ENCODE measurements at places on chromosomes 16 and 17.

DNA sequence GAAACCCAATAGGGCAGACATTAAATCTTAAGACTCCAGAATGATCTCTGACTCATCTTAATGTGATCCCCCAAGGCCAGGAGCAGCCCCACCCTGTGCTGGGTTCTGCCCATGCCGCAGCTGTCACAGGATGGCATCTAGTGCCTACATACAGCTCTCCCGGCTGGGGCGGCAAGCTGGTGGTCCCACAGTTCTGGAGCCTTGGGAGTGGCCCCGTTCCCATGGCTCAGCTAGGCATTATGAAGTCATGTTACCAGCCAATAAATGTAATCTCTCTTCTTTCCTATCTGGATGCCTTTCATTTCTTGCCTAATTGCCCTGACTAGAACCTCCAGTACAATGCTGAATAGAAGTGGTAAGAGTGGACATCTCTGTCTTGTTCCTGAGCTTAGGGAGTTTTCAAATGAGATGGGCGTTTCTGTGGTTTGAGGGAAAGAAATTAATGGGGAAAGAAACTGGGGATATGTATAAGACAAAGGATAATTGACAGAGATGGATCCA, 95.7 kb upstream of the DNAH17 start:
- DNase-seq = no peak

DNA sequence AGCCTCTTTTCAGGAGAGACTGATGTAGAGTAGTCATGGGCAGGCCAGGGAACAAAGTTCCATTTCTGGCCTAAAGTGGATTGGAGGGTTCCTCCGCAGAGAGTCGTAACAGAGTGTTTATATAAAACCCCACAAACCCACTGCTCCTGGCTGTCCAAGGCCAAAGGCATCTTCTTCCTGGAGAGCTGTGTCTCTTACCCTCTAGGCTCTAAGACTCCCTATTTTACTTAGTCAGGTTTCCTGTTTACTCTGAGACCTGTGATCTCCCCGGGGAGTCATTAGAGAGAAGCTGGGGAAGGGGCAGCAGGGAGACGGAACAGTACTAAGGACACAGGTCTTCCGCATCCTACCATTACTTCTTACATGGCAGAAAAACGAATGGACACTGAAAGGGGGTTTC, 69.5 kb downstream of the HIC1 start:
- no peak for DNase-seq

- DNase-seq = no peak
Measured at GRCh38 chr17:27585153-27585681, 45.8 kb upstream of the LGALS9 start.

DNA sequence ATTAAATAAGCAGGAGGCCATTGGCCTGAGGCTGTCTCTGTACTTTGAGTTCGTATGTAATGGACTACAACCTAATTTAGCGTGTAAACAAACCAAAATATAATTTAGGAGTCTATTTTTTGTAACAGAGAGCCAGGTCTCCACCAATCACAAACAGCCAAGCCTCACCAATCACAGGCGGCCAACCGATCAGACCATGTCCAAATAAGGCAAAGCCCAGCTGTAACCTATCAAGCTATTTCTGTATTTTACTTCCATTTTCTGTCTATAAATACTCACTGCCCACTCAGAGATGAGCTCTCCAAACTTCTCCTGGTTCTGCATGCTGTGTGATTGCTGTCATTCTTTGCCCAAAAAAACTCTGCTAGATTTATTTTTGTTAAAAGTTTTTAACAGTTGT, 322.7 kb downstream of the NPIPA8 start:
- no peak for DNase-seq

- DNase-seq = no peak
Measured at GRCh38 chr17:17636272-17636885, 44.9 kb upstream of the PEMT start.

GRCh38 chr16:627454-628239, 3.1 kb upstream of the WFIKKN1 start:
- DNase-seq = no peak

DNA sequence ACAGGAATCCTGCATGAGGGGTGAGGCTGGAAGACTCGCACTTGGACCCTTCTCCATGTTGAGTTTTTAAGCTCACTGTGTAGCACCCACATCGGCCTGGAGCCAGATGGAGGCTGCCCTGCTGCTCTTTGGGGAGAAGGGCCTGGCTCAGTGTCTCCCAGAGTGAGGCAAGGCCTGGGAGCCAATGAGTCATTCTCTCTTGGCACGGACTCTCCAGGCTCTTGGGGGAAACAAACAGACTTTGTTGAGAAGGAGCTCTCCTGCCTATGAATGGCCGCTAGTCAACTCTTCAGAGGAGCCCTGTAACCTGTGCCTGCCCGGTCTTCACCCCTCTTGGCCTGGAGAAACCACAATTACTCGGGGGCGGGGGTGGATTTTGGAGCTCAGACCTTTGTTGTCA, 50.8 kb upstream of the MAF start:
- DNase-seq = peak; percentile 29

DNA sequence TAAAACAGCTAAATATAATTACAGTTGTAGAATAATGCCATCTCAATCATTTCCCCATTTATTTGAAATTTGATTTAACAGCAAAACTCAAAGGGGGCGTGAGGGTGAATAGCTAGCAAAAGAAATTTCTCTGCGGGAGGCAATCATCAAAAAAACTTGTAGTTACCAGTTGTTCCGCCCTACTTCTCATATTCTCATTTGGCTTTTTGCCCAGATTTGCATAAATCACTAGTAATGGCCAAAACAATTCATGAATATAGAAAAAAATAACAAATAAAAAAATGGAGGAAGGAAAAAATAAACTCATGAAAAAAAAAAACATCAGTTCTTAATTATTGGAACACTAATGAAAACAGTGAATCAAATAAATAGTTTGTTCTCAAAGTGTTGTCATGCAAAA, 722.6 kb upstream of the KIF2B start:
- no peak for DNase-seq

DNA sequence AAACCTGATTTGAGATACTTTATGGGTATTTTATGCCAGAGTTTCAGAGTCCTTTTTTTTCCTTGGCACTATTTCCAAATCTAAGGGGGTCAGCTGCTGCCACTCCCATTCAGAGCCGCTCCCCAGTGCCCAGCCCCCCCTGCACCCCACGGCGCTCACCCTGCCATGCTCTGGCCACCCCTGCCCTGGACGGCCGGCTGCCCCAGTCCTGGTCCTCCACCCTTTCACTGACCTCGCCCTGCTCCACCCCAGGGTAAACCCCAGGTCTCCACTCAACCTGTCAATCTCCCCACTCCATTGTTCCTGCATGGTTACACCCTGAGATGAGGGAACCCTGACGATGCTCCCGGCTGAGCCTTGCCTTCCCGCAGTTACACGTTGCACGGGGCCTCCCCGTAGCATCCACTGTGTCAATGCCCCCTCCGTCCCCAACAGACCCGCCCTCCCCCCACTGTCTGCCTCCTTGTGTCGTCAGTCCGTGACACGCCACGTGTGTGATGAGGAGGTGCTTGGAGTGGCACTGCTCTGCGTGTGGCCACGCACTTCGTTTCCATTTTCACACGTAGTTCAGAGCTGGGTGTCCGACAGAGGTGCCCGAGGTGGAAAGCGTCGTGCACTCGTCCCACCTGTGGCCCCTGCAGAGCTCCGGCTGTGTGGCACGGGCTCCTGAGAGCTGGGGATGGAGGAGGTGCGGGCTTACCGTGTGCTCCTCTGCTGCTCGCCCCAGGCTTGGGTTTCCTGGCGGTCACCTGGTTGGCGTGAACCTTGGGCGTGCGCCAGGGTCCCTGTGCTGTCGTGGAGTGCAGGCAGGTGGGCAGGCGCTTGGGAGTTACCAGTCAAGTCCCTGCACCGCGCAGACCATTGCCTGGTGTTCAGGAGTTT, 116.5 kb downstream of the BANP start:
- DNase-seq = no peak

DNA sequence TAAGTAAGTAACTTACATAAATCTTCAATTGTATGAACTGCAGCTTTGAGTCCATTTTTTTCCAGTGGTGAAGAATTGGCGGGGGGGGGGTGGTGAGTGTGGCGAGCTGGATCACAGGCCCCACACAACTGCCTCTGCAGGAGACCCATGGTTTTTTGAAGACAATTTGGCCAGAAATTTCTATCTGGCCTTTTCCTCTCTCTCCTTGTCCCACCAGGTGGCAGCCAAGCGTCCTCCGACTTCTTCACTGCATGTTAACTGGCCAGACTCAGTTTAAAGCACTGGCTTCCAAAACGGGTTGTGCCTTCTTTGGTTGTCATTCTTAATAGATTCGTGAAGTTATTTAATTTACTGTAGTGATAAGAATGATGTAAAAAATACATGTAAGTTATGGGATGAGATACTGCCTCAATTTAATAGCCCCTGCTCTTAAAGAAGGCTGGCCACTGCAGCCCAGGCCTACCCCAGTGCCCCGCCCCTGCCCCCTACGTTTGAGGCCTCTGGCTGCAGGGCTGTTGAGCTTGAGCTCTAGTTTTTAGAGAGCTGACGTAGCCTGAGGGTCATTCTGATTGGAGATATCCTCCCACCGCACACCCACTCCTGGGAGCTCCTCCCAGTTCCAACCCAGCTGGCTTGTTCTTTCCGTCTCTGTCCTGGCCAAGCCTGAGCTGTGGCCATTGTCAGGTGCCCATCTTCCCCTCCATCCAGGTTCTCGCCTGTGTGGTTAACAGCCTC, 36.4 kb downstream of the AKAP1 start:
- DNase-seq = peak; percentile 37

DNA sequence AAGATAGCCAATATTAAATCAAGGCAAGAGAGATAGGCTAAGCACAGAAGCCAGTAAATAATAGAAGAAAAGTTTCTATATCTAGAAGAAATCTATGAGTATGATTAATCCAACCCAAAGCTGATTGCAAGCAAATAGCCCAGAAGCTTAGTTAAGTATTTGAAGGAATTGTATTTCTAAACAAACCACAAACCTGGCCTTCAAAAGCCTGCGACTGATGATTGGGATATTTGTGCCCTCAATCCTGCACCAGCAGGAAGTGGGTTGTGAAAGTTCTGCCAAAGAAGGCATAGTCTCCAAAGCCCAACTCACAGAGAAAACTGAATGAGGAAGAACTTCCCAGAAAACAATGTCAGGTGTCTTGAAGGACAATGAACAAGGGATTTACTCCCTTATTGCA, 114.5 kb upstream of the C17orf78 start:
- DNase-seq = peak; percentile 72

- peak; percentile 66 for DNase-seq
Measured at GRCh38 chr16:73956587-73957494, 339.8 kb upstream of the PSMD7 start.

DNA sequence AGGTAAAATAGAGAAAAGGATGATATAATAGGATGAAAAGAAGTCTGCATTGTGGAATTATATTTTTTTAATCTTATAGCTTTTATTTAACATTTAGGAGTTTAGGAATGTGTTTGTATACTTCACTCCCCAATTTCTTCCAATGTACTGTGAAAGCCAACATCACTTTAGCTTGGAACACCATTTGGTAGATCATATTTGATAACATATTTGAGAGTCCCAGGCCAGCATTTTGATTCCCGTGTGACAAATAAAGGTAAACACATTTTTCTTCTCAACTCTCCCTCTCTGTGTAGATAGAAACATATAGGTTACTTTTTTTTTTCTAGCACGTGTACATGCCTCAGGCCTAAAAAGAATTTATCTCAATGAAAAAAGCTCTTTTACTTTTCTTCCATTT, 1551.3 kb downstream of the CDH8 start:
- DNase-seq = no peak

DNA sequence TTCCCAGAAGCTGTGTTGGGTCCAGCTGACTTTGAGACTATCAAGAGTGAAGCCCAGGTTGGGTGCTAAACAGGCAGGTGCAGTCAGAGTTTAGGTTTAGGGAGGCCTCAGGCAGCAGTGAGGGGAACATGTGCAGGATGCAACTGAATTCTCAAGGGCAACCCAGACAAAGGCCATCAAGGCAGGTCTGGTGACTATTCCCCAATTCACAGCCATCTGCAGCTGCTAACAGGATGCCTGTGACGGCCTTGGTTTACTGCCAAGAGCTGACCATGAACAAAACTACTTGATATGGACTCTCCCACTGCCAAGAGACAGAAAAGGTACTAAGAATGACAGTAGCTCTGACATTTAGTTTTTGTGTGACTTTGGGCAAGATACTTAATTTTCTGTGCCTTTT, 45.2 kb upstream of the BCAR1 start:
- DNase-seq = peak; percentile 53

GRCh38 chr16:31393056-31393455, at the start of gene ITGAD:
TSS of gene ITGAD (plus strand) at chr16:31393335. CDS start at chr16:31393361, 26 bp downstream.
- DNase-seq = no peak

DNA sequence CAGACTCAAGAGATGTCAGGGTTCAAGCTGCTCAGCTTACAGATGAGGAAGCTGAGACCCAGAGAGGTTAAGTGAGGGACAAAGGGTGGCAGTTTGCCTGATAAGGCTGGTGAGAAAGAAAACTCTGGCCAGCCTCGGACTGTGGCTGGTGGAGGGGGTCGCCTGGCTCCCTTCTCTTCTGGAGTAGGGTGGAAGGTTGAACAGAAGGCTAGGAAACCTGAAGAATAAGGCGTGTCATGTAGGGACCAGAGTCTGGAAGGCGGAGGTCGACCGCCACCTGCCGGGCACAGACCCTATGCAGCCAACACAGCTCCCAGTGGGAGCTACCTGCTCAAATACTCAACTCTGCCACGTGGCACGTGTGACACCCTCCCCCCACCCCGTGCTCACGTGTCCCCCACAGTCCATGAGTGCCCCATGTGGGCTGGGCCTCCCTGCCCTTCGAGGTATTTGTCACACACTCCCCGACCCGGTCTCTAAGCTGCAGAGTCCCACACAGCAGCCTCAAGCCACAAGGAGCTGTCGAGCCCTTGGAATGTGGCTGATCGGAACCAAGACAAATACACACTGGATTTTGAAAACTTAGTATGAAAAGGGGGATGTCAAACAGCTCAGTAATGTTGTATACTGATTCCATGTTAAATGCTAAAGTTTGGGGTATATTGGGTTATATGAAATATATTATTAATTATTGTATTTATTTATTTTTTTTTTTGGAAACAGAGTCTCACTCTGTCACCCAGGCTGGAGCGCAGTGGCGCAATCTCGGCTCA, 11.8 kb downstream of the HID1 start:
- peak; percentile 11 for DNase-seq

- peak; percentile 33 for DNase-seq
Measured at GRCh38 chr17:46758614-46759013, 59.9 kb downstream of the WNT3 start.

DNA sequence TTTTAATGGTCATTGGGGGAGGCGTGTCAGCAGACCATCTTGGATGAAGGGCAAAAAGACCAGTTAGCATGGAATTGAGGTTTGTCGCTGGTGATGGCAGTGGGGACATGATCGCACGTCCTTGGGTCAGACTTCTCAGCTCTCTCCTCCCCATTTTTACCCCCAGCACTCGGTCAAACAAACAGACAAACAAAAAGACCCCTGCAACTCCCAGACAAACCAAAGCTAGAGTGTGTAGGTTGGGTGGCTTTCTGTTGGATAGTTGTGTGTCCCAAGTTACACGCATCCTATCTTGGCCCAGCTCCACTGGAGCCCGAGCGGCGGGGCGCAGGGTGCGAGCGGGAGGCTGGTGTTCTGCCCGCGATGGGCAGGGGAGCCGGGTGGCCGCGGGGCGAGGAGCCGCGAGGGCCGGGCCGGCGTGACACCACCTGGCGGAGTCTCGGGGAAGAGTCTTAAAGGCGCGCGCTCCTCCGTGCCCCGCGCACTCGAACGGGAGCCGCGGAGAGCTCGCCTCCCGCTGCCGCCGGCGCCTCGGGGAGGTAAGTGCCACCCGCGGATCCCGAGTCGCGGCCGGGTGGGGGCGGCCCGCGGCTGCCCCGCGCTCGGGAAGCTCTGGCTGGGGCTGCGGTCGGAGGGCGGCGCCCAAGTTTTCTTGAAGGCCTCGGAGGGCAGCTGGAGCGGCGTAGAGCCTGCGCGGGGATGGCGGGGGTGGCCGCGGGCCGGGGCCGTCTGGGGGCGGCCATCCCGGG, 18.5 kb upstream of the NTN1 start:
- DNase-seq = no peak

Measured in AG10803 (cell line).